Stimulated activated CD8-positive, alpha-beta memory T cell treated with anti-CD3 and anti-CD28 coated beads, Interleukin-15, amount 100 ng/mL, for 24 hours (primary cell): ENCODE measurements at places on chromosomes 6 and 20.

DNA sequence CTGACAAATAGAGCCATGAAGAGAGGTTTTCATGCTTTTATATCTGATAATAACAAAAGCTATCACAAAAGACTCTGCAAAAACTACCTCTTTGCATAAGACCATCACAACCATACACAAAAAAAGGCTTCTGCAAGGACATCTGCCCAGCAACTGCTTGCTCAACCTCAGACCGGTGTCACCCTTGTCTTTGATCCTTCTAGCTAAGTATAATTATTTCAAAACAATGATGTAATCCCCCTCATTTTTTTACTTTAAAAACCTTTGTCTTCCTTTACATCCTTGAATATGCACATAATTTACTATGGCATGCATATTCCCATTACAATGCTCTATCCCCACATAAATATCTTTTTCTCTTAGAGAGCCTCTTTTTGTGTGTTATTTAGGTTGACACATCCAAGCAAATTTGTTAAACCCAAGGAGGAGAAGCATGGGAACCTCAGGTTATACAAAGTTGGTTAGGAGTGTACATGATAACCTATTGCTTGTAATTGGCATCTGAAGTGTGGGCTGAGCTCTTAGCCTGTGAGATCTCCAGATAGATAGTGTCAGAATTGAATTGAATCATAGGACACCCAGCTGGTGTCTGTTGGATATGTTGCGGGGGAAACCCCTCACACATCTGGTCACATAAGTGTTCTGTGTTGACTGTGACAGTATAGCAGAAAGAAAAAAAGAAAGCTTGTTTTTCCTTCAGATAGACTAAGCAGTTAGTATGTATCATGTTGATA, 20.7 kb upstream of the CGA start:
- no peak for DNase-seq

GRCh38 chr20:2080532-2081224, 20.9 kb upstream of the STK35 start:
- no peak for DNase-seq

- DNase-seq = no peak
Observed at GRCh38 chr6:48404927-48405326, 293.9 kb upstream of the PTCHD4 start.

- no peak for DNase-seq
Observed at GRCh38 chr6:87277123-87277522, 45.3 kb upstream of the SMIM8 start.

- no peak for DNase-seq
Observed at GRCh38 chr6:46898006-46898405, 23.7 kb downstream of the ADGRF5 start.

- DNase-seq = no peak
Observed at GRCh38 chr20:19758133-19758500, at the start of gene RIN2. Gene RIN2, plus strand, starts transcription at chr20:19758258. Its CDS starts 131,344 bp downstream, at chr20:19889602.

- no peak for DNase-seq
Observed at GRCh38 chr6:112951829-112952228, 604.7 kb downstream of the RFPL4B start.

DNA sequence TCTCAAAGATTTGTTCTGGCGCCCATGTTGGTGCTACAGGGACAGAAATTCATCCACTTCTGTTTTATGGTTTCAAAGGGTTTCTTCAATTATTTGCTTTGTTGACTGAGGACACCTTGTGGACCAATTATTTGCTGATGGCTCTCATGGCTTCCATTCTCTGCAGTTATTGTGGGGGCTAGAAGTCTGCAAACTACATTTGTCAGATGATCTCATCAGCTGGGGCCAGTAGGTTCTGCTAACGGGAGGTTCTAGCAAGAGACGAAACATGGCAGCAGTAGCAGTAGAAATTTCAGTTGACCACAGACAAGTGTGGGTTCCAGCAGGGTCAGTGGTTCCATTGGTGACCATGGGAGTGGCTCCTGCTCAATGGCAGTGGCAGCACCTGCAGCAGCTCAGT, 72.8 kb upstream of the BLCAP start:
- no peak for DNase-seq

DNA sequence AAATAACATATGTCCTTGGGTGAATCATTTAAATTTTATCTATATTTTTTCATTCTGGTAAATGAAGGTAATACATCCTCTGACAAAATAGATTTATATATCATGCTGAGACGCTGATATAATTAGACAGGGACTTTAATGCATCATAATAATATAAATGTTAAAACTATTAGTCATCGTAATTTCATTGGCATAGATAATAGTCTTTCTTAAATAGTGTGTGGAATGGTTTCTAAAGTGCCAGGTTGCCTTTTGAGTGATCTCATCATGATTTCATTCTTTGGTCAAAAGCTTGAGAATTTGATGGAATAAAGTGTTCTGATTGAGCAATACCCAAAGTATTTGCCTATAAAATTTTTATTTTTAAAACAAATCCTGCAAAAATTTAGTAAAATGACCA, 43.2 kb upstream of the BMP5 start:
- no peak for DNase-seq

DNA sequence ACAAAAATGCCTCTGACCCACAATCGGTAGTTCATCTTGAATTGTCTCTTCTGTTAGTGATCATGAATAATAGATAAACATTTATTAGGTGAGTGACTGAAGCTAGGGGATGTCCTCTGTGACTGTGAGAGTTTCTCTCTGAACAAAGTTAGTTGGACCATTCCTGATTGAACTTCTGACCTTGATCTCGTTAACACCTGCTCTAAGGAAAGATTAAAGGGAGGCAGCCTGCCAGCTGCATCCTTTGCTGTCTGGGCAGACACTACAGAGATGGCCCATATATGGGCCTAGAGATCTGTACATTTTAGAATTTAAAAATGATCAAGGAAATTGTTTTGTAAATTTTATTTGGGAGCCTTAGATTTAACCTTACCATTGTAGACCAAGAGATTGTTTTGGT, 27.3 kb downstream of the MAPK14 start:
- no peak for DNase-seq

GRCh38 chr6:36834576-36835341, 4.5 kb downstream of the CPNE5 start:
- no peak for DNase-seq

- DNase-seq = no peak
Observed at GRCh38 chr6:143691900-143692636, 14.3 kb downstream of the PHACTR2 start.

DNA sequence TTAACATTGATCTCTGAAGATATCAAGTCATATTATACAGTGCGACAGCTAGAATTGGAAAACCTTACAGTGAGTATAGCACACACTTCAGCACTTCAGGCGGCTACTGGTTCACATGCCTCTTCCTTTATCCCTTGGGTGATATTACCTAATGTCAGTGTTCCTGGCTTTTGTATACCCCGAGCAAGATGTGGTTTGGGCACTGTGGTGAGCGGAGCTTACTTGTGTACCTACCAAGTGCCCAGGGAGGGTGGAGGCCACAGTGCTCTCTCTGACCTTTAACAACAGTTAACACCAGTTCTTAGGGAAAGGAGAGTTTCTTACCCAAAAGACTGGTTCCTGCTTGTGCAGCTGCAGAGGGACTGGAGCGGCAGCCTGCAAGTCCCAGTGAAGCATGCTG, 64.4 kb downstream of the PTPN1 start:
- no peak for DNase-seq

DNA sequence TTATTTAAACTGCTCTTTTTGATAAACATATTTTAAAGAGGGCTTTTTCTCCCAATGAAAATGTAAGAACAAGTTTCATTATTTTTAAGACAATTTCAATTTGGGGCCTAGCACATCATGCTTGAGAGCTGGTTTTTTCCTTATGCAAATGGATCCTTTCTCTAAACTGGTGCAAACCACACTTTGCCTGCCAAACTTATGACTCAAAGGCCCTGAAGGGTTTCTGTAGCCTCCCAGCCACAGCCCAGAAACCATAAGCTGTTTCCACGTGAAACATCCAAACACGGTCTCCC, 451 bp upstream of the HSF2 start:
- no peak for DNase-seq

- DNase-seq = no peak
Observed at GRCh38 chr6:145887969-145888368, 73.4 kb upstream of the FBXO30 start.

DNA sequence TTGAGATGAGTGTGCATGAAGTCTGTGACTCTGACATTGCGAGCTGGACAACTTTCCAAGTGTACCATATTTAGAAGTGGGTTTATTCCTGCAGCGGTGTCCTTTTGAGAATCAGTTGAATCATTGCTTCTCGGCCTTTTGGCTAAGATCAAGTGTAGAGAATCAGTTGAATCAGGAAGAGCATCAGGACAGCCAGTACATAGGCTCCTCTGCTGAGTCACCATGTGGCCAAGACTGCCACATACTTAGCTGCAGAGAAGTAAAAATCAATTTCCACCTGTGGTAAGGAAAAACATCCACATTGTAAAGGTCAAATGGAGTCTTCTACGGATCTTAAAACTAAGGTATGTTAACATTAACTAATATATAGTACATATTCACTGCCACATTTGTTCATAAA, 428.4 kb upstream of the MARCKS start:
- DNase-seq = no peak

GRCh38 chr6:131061041-131061750, 1.8 kb downstream of the EPB41L2 start:
- no peak for DNase-seq

GRCh38 chr20:53767206-53767930, 173.7 kb upstream of the ZNF217 start:
- DNase-seq = no peak

GRCh38 chr6:152680151-152680550, 17.5 kb upstream of the MYCT1 start:
- DNase-seq = no peak

- DNase-seq = no peak
Observed at GRCh38 chr6:93176070-93176469, 243.3 kb downstream of the EPHA7 start.

DNA sequence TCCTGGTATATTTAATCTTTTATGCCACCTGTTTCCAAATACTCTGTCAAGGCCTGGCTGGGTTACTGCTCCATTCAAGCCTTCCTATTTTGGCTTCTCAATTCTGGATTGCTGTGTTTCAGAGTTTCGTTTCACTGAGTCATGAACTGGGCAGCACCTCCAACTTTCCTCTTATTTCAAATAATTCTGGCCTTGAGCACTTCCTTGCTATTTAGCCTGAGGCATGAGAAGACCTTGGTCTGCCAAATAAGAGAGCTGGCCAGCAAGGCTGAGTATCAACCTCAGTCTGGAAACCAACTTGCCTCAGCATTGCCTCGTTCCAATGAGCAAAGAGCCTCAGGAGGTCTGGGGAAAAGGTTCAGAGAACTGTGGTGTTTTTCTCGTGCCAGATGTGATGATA, 66.6 kb downstream of the TNFAIP3 start:
- DNase-seq = no peak

DNA sequence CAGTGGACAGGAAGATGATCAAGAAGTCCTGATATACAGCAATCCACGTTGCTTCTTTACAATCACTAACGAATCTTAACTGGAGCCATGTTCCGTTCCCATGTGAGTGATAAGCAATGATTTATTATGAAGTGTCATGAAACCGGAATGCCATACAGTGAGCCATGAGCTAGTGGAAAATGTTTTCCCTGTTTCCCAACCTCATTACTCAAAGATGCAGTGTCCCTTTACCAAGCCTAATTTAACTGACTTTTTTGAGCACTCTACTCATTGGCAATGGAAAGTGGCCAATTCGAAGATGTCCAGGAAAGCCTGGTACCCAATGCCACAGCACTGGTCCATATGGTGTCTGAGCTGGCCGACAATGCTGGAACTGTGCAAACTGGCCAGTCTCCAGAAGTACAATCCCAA, 148.3 kb downstream of the ZNF217 start:
- DNase-seq = no peak

DNA sequence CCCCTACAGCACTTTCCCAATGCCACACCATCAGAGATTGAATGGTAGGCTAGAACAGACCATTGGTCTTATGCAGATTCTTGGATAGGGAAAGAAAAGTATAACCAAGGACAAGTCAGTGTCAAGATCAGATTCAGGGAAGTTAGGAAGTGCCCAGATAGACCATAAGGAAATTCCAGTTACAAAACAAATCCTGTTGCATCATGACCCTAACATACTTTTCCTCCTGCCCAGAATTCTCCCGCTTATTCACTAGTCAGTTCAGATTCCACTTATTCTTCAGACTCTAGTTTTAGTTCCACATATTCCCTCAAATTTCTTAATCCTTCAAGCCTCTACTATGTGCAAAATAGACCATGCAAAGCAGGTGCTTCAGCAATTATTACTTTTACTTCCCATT, 20.7 kb downstream of the METTL24 start:
- DNase-seq = no peak

- DNase-seq = no peak
Observed at GRCh38 chr6:66478705-66479104, 771.7 kb upstream of the EYS start.

DNA sequence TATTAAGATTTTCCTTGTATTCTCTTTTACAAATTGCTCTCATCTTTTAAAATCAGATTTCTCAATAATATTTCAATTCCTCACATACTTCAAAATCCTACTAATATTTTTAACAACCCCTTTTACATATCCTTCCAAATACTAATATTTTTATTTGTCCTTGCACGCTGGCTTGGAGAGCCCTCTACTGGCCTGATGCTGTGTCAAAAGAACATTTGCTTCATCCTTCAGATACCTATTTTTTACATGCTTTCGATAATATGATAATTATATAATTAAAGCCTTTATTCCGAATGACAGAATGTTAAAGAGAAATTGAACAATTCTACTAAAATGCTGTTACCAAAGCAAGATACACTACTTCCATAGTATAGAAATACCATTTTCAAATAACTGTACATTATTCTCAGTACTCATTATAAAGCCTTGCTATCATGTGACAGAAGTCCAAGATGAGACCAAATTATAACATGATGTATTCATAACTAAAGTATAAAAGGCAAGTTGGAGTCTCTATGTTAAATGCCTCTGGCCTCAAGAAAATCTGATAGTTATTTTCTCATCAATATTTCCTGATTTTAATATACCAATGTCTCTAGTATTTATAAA, 39.0 kb upstream of the PLN start:
- no peak for DNase-seq

GRCh38 chr6:19413323-19413722, 423.8 kb upstream of the ID4 start:
- DNase-seq = no peak

DNA sequence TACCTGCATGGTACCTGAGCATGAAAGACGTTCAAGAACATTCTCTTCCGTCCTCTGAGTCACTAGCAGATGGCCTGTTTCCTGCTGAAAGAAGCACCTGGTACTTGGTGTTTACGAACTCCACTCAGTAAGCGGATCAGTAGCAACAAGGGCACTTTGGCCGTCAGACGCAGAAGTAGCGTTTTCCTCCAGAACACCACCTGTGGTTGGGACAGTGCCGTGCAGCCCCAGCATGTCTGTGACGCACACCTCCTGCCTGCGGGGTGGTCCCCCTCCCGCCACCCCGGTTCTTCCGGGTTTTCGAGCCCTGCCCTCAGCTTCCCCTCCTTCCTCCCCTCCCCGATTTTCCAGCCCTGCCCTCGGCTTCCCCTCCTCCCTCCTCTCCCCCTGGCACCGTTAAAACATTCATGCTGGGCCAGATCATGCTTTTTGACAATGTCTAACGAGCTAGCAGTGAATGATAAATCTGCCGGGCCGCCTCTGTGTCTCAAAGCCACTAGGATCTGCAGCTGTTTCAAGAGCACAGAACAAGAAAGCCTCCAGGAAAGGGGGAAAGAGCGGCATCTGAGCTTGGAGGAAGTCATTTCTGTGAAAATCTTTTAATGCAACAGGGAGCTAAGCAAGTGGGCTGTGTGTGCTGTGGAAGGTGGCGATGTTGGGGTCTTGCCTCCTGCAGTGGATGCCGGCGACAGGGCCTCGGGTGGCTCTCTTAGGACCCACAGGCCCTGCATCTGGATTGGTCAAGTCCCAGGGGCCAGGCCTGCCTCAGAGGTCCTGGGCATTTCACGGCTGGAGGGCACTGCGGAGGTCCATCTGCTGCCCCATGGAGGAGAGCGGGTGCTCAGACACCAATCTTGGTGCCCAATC, 207.9 kb downstream of the ERMARD start:
- no peak for DNase-seq
